ENCODE measurements at places on chromosomes 11 and 22. TPM values are rescaled to one million over a fixed set of nuclear protein-coding genes. Genes with fewer than 3 reads are reported as not detected.

The OR51V1 gene
- total RNA-seq = not detected

The FBLN1 gene
- total RNA-seq = not detected

- no peak for DNase-seq
These were observed 83.3 kb downstream of the DGCR2 start for GRCh38 chr22:19038728-19039447.

DNA sequence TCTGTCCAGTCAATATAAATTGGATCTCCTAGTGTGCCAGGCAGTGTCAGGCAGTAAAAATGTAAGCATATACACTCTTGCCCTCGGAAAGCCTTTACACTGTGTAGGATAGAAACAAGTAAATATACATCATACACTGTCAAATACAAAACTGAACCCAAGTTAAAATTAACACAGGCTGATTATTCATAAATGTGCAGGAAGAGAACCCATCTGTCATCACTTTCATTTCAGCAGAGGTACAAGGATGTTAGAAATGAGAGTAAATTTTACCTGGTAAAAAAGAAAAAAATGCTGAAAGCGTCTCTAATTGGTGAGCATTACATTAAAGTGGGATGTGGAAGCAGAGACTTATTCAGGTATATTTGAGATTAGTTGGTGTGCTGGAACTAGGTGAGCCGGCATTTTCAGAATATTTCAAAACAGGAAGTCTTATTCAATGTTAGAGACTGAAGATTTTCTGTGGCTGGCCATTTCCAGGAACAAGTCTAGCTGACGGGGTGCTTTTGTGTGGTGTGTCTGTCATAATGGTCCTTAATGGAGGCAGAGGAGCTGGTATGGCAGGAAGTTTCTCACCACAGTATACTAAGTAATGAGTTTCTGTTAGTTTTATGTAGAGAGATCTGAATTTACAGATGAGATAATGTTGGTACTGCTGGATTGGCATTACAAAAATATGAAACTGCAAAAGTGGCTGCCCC lies 192.6 kb downstream of the CASP12 start:
- DNase-seq = peak; percentile 89

The CEP57 gene
- total RNA-seq = 115 TPM

All from activated naive CD4-positive, alpha-beta T cell treated with anti-CD3 and anti-CD28 coated beads for 36 hours (primary cell).